ENCODE measurements at places on chromosomes 4 and X. TPM values are rescaled to one million over a fixed set of nuclear protein-coding genes. Genes with fewer than 3 reads are reported as not detected.

DNA sequence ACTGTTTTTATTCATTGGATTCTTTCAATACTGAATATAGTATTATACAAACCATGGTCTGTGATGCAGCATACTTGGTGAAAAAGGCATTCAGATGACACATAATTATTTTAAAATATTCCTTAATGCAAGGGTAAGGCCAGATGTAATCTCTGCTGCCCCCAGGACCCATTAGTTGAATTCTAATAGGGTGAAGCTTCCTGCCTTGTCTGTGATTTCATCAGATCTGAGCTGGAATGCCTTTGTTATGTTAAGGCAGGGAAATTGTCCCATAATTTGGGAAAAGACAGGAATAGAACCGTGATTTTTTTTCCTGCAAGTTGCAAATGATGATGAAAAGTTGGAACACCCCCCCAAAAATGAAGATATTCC, 26.1 kb downstream of the ZRSR2 start:
- H3K4me1 ChIP-seq: no peaks in the 10 kb centered on the region
- H3K36me3 ChIP-seq: no peaks in the 10 kb centered on the region
- no peak for DNase-seq

Gene GUCY1B1
- polyA plus RNA-seq: 8.6 TPM

DNA sequence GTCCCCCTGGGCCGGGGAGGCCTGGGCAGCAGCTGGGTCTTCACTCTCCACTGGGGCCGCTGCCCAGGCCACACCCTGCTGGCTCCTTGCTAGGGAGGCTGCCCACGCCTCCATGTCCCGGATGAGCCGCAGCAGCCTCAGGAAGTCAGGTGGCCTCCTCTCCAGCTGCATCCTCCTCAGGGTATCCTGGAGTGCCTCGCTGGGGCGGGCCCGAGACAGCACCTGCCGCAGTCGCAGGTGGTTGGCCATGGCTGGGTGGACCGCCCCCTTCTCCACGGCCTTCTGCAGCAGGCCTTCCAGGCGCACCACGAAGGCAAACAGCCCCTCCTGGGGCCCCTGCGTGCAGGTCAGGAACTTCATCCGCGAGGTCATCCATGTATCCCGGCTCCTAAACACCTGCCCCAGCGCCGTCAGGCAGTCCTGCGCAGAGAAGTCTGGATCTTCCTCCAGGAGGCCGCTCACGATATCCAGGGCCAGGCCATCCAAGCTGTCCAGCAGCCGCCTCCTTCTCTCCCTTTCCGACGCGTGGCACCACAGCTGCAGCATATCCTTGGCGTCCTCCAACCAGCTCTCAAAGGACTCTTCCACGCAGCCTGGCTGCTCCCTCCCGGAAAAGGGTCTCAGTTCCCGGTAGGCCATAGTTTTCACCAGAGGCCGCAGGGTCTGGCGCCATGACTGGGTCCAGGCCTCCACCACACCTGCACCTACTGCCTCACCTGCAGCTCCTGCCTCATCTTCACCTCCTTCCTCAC, 2.1 kb downstream of the PNMA6F start:
- H3K36me3 ChIP-seq: no peaks in the 10 kb centered on the region
- DNase-seq: no peak
- no peaks in the 10 kb centered on the region for H3K4me1 ChIP-seq
- no peak overlapping the region for H3K4me3 ChIP-seq
- no peak overlapping the region for H3K27ac ChIP-seq
- H3K27me3 ChIP-seq: no peaks in the 10 kb centered on the region

GRCh38 chrX:15043538-15043937, 170.3 kb downstream of the MOSPD2 start:
- no peaks in the 10 kb centered on the region for H3K27me3 ChIP-seq
- no peak for DNase-seq
- no peak overlapping the region for H3K4me3 ChIP-seq
- H3K27ac ChIP-seq: no peak overlapping the region
- no peaks in the 10 kb centered on the region for H3K4me1 ChIP-seq
- H3K36me3 ChIP-seq: no peaks in the 10 kb centered on the region

- no peak overlapping the region for H3K4me3 ChIP-seq
- no peaks in the 10 kb centered on the region for H3K36me3 ChIP-seq
- no peaks in the 10 kb centered on the region for H3K27me3 ChIP-seq
- H3K4me1 ChIP-seq: no peaks in the 10 kb centered on the region
Observed at GRCh38 chr4:170705907-170706306, 616.2 kb upstream of the AADAT start.

Gene GPR82
- 0.69 TPM for polyA plus RNA-seq

- DNase-seq: no peak
- H3K4me3 ChIP-seq: no peak overlapping the region
- no peak overlapping the region for H3K27ac ChIP-seq
- no peaks in the 10 kb centered on the region for H3K27me3 ChIP-seq
Observed at GRCh38 chr4:107858158-107858742, 33.5 kb downstream of the SGMS2 start.
